Fibroblast of skin of scalp (primary cell): ENCODE measurements at places on chromosomes 4 and X.

GRCh38 chrX:3340016-3340415, 6.4 kb downstream of the MXRA5 start:
- DNase-seq, result no peak

- no peak for DNase-seq
Measured at GRCh38 chr4:92520563-92520962, 216.8 kb downstream of the GRID2 start.

- no peak for DNase-seq
Measured at GRCh38 chrX:81412428-81412827, 210.5 kb downstream of the SH3BGRL start.

DNA sequence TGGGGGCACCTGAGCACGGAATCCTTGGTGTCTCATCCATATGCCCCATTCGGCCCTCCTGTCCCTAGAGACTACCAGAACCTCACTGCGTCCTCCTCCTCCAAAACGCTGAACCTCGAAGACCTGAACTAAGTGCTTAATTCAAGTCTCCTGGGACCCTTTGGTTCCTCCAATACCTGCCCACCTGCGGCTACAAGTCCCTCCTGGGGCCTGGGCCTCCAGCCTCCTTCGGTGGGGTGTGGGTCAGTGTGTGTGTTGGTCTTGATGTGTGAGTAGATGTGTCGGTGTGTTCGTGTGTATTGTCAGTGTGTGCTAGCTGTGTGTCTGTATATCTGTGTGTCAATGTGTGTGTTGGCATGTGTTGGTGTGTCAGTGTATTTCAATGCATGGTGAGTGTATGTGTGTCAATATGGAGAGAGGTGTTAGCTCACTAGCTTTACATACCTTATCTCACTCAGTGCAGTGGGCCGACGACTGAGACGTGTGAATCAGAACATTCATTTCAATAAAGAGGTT, 2.6 kb upstream of the SEPTIN6 start:
- DNase-seq, result no peak

DNA sequence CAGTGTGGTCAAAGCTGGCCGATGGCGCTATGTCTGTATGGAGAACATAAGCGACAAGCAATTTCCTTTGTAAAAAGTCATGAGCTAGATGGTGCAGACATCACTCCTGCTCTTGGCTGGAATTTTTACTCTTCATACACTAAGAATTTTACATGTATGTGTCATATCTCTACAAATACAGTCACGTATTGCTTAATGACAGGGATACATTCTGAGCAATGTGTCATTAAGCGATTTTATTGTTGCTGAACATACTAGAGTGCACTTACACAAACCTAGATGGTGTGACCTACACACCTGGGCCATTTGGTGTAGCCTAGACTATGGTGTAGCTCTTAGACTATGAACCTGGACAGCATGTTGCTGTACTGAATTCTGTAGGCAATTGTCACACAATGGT, 185.4 kb downstream of the SOWAHB start:
- peak; percentile 35 for DNase-seq

GRCh38 chr4:70844180-70844579, 4.5 kb upstream of the GRSF1 start:
- no peak for DNase-seq

DNA sequence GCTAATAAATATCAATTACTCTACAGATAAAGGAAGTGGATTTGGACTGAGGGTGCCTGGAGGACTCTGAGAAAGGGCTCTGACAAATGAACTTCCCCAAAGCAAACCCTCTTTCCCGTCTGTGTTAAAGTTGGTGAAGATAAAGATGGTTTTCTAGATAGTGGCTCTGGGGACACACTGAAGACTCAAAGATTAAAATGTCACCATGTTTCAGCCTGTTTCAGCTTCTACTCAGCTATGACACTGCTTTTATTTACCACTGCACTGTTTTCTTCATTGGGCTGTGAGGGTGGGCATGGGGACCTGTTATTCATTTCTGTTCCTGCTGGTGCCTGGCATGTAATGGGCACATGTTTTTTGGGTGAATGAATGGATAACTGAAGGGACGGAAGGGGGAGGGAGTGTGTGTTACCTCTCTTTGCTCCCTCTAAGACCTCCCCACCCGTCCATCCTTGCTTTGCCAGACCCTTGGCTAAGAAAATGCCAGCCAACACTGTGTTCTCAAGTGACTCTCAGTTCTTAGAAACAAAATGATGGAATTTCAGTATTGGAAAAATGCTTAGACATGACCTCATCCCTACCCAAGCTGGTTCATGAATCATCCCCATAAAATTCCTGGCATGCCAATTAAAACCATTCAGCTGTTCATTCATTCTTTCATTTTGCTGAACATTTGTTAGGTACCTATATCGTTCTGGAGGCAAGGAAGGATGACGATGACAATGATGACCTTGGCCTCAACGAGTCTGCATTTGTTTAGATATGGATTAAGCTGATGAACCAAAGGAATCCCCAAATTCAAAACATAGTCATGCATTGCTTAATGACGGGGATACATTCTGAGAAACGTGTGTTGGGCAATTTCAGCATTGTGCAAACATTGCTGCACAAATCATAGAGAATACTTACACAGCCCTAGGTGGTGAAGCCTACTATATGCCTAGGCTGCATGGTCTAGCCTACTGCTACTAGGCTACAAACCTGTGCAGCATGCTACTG, 13.4 kb upstream of the STK32B start:
- DNase-seq, result peak; percentile 95

DNA sequence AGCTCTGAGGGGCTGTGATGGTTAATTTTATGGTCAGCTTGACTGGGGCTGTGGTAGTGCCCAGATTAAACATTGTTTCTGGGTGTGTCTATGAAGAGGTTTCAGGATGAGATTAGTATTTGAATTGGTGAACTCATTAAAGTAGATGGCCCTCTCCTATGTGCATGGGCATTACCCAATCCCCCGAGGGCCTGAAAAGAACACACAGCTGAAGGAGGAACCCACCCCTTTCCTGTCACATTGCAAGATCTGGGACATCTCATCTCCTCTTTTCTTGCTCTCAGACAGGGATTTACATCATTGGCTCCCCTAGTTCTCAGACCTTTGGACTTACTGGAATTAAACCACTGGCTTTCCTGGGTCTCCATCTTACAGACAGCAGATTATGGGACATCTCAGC, 29.4 kb upstream of the NDP start:
- no peak for DNase-seq

- peak; percentile 33 for DNase-seq
Measured at GRCh38 chr4:5773271-5773555, 62.2 kb downstream of the EVC start.

- no peak for DNase-seq
Measured at GRCh38 chr4:15836362-15836761, 58.2 kb downstream of the CD38 start.

GRCh38 chr4:185921583-185922555, 109.9 kb upstream of the SORBS2 start:
- peak; percentile 30 for DNase-seq

DNA sequence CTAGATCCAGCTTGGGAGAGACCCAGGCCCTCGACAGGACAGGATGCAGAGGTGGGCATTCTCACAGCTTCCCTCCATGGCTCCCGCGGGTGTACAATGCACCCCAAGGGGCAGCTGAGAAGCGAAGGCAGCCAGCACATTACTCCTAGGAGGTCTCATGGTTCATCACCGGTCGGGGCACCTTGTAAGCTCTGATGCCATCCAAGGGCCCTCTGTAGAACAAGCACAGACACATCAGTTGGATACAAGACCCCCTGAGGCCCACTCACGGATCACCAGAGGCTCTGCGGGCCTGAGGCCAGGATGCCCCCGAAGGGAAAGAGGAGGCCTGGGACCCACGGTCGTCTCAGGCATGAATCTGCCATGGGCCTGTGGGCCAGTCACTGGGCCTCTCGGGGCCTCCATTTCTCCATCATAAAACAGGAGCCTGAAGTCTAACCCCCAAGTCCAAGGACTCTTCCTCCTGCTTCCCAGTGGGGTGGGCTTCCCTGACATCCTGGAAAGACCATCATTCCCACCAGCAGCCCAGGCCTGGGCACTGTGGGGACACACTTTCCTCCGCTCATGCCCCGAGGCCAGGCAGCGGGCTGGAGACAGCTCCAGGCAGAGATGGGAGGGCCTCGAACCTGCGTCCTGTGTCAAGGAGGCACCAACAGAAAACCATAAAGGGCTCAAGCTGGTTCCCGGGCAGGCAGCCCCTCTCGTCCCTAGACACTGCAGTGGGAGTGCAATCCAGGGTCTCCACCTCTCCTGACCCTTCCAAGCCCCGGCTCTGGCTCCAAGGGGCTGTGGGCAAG, 20.1 kb downstream of the HMX1 start:
- DNase-seq, result no peak

- DNase-seq, result no peak
Measured at GRCh38 chr4:98540803-98541202, 117.6 kb downstream of the TSPAN5 start.

GRCh38 chr4:93182722-93183121, 645.8 kb upstream of the ATOH1 start:
- DNase-seq, result no peak

- no peak for DNase-seq
Measured at GRCh38 chr4:57544811-57545654, 434.8 kb upstream of the IGFBP7 start.

DNA sequence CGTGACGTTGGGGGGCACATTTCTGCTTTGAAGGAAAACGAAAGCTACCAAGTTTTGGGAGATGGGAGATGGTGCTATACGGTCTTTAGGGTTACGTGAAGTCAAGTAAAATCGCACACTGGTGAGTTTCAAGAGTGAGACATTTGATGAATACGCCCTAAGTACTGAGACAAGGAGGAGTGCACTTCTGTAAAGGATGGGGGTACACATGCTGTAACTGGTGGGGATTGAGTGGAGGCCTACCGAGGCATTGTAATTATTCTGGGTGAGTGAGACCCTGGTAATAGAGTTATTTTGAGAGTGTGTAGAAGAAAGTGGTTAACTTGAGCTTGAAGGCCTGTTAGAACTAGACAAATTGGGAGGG, 536 bp downstream of the SH3BGRL start:
- peak; percentile 3 for DNase-seq

DNA sequence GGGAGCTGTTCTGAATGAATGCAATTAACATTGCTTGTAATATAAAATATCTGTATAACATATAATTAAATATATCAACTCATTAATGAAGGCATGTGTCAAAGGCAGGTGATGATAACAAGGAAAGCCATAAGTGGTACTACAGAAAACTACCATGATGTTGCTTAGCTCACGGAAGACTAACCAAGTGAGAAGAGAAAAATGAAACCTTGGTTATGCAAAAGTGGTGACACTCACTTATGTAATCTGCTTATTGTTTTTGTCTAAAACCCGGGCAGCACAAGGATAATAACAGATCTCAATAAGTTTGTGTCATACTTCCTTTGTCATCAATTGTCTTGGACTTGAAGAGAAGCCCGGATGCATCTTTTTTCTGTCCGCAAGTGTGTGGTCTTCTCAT, 156.4 kb downstream of the HS6ST2 start:
- no peak for DNase-seq

- DNase-seq, result no peak
Measured at GRCh38 chr4:27007507-27007906, 146.9 kb downstream of the STIM2 start.

GRCh38 chrX:37603938-37604409, 32.5 kb downstream of the LANCL3 start:
- no peak for DNase-seq

DNA sequence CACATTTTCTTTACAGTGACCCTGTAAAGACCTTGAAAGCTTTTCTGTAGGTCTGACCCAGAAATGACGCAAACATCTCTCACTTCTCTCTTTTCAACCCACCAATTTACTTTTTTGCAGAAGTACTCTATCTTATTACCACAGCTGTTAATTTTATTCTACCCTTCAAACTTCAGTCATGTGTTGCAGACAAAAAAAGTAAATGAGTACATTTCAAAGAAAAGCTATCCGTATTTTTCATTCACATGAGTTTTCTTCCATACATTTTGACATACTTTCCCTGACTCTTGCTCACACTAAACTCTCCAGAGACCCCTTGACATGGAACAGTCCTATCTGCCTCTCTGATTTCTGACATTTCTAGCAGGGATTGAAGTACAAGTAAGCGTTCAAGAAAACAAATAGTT, 51.7 kb downstream of the SLC7A11 start:
- DNase-seq, result no peak

DNA sequence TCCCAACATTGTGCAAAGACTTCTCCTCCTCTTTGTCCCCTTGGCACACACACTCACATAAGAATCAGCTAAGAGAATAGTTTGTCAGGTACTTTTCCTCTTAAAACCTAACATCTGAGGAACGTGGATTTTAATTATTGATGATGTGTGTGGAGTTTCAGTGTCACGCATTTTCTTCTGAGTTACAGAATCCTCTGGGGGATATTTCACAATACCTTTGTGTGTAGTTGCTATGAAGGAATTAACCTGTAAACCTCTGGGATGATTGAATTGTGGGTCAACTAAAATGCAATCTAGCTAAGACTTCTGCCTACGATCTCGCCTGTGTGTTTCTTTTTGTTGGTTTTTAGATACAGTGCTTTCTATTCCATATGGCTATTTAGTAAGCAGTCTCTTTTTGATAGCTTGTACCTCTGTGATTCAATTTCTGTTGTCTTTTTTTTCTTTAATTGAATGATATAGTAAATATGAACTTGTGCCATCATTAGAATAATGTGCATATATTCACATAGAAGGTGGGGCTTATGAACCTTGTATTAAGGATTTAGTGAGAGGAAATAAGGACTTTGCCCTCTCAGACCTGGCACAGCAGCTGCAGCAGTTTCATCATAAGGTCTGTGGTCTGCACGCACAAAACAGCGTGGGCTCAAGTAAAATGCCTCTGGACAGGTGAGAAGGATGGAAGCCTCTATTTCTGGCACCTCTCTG, 99.2 kb downstream of the TSPAN7 start:
- DNase-seq, result no peak

GRCh38 chrX:10922159-10922558, 189.0 kb upstream of the HCCS start:
- peak; percentile 86 for DNase-seq

DNA sequence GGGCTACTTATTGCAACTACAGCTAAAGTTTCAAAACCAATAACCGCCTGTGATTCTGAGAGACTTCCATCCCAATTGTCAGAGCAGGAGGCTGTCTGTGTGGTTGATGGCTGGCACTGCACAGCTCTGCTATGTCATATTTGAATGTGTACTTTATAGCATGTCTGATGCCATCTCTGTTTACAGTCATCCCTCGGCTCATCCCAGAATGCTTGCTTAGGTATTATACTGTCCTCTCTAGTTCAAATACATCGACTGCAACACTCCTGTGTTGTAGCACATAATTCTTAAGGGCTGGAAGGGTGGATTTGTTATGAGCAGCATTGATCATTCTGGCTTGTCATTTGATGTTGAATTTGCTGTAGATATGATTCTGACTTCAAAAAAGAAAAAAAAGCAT, 1617.5 kb upstream of the TENM3 start:
- DNase-seq, result no peak

DNA sequence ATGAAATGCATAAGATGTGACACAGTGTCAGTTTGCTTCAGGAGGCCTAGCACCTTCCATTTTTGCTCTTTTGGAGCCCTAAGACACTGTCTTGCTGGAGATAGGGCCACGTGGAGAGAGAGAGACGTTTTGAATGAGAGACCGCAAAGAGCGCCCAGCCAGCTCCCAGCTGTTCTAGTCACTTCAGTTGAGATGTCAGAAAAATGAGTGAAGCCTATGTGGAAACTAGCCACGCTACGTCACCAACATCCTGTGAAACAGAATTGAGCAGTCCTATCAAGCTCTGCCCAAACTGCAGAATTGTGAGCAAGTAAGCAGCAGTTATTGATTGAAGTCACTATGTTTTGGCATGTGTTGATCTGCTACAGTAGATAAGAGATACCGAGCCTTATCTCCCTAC, 13.1 kb downstream of the GPR82 start:
- no peak for DNase-seq
